ENCODE measurements at places on chromosomes 5 and 9. TPM values are rescaled to one million over a fixed set of nuclear protein-coding genes. Genes with fewer than 3 reads are reported as not detected.

The FBP2 gene
- total RNA-seq, result not detected

The WDR31 gene
- total RNA-seq, result 1.3 TPM

The TYRP1 gene
- total RNA-seq, result under 0.01 TPM

The SMARCA2 gene
- total RNA-seq, result 61.6 TPM

The FOXI1 gene
- not detected for total RNA-seq
